ENCODE measurements at places on chromosomes 12 and 14.

GRCh38 chr12:123945287-123946151, 27.1 kb downstream of the CCDC92 start:
- DNase-seq, result no peak

GRCh38 chr12:106342397-106343213, 14.9 kb upstream of the POLR3B start:
- no peak for DNase-seq

GRCh38 chr12:12736759-12737676, 19.9 kb downstream of the CDKN1B start:
- peak; percentile 60 for DNase-seq

GRCh38 chr12:1297206-1297605, 297.2 kb downstream of the FBXL14 start:
- no peak for DNase-seq

- DNase-seq, result no peak
Measured at GRCh38 chr14:89572596-89573398, 155.8 kb upstream of the FOXN3 start.

GRCh38 chr14:21868442-21869046, 194.9 kb upstream of the OR4E1 start:
- DNase-seq, result peak; percentile 56

GRCh38 chr12:111046896-111047295, 126.5 kb upstream of the MYL2 start:
- no peak for DNase-seq

DNA sequence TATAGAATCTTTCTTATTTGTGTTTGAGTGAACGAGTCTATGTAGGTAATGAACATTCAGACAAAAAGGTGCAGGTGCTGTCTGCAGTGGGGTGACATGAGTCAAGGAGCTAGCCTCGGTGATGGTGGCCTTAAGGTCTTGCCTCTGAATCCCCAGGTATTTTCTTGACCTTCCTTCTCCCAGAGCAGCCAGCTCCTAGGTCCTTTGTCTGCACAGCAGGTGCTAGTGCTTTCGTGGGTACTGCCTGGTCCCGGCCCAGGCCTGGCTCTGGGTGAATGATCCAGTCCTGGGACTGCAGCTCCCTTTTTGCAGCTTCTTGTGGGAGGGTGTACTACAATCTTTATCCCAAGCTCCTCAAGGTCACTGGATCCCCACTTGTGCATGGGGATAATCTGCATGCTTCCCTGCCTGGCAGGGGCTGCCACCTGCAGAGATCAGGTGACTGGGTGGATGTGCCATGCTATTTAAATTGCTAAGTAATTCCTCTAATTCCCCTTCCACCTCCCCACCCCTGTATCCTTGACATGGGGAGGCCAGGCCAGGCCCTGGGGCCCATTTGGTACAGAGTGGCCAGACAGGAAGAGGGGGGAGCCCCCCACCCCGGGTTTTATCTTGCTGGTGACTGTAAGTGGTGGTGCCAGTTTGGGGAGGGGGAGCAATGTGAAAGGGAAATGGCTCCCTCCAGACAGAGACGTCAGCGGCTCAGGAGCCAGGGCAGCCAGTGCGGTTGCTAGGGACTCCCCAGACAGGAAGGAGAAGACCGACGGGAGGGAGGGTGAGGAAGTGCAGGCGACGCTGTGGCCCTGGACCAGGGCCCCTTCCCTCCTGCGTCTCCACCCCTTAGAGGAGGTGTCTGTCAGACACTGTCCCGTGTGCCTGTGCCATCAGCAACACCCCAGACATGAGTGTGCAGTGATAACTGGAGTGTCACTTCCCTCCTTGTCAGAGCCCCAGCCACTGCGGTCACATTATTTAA, 6.7 kb downstream of the VASH1 start:
- DNase-seq, result peak; percentile 30

GRCh38 chr12:132488127-132489077, 1.5 kb upstream of the FBRSL1 start:
- no peak for DNase-seq

DNA sequence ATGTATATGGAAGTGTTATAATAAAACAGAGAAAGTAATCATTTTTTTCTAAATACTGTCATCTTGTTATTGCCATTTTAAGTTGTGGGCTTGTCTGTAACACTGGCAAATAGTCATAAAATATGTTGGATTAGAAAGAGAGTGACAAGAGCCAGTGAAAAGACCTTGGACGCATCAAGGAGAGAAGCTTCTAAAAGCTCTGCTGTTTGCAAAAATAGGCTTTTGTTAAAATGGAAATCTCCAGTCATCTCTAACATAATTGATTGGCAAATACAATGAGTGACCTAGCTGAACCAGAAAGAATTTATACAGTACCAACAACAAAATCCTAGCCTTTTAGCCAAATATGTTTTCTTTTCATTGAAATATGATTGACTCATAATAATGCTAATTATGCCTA, 245.8 kb upstream of the RMST start:
- DNase-seq, result no peak

- no peak for DNase-seq
Measured at GRCh38 chr12:30822385-30823155, 67.8 kb upstream of the CAPRIN2 start.

GRCh38 chr14:34912182-34912581, 37.0 kb upstream of the BAZ1A start:
- DNase-seq, result no peak

GRCh38 chr12:113231235-113232088, 10.2 kb downstream of the TPCN1 start:
- DNase-seq, result no peak

DNA sequence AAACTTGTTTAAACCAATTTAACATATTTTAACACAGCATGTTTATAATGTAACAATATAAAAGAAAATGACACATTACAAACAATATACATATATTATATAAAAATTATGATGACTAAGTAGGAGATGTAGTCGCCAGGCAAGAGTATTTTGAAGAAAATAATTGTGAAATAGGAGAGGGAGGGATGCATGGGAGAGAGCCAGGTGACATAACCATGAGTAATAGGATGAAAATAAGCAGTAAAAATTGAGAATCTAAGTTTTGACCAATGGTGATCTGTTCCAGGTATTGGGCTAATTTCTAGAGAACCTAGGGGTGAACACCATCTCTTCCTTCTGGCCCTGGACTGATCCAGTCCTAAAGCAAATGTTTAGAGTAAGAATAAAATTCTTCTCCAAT, 315.2 kb upstream of the G2E3 start:
- no peak for DNase-seq

DNA sequence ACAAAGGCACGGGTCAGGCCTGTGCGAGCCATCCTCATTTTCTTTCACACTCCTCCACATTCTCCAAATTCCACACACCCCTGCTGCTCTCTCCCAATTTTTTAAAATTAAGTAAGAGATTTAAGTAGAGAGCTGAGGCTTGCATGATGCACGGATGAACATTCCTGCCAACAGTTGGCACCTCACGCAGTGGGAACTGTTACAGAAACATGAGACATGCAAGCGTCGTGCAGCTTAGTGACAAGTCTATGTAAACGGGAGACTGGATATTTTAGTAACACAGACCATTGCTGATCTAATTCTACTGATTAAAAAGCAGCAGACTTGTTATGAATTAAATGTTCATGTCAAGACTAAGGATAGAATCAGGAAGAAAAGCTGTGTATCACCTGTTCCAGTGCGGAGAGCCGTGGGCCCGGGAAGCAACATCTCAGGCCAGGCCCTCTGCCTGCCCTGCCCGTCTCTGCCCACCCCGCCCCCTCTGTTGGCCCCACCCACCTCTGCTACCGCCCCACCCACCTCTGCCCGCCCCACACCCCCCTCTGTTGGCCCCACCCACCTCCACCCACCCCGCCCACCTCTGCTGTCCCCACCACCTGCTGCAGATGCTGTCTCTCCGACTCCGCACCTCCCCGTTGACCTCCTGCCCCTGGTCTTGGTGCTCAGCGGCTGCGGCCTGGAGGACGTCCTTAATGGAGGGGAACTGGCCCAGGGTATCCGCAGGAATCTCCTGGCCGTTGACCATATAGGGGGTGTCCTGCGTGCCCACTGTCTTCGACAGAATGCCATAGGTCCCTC, 21.2 kb downstream of the GOLGA3 start:
- DNase-seq, result no peak

DNA sequence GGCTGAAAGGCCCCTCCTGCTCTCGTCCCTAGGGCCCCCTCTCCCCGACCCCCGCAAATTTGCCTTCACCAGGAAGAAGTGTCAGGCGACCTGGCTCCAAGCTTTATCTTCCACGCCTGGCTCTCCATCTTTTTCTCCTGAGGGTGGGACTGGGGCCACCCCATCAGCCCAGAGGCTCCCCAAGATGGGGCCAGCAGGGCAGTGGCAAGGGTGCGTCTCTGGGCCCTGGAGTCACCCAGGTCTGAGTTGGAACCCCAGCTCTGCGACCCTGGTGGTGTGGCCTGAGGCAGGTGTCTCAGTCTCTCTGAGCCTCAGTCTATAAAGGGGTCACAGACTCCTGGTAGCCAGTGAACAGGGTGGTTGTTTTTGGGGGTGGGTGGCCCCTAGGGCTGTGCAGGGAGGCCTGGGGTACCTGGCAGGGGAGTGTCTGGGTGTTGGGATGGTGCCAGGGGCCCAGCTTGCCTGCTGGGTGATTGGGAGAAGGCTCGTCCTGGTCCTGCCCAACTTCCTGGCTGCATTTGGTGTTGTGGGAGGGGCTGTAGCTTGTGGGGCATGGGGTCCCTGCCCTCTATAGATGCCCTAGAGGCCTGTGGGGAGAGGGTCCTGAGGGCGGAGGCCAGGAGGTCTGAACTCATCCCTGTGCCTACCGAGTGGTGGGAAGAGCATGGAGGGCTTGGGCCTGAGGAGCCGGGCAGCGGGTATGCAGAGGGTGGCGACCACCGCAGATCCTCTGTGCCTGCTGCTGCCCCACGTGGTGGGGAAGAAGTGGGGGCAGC, 7.6 kb downstream of the KIF26A start:
- no peak for DNase-seq

- DNase-seq, result no peak
Measured at GRCh38 chr12:50986966-50987737, 34.8 kb downstream of the HIGD1C start.

DNA sequence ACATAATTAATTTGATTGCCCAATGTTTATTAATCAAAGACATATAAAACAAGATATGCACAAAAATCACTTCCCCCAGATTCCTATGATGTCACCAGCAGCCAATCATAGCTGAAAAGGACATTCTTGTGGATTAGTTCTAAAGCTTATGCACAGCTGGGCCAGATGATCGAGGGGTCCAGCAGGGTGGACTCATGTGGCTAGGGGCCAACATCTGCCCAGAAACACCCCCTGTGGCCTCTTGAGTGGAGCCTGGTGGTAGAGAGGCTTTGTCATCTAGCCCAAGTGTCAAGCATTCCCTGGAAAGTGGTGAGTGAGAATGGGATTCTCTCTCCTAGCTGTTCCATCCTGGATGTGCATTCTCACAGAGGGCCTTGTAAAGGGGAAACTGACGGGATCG, 590.0 kb downstream of the BCL11B start:
- DNase-seq, result no peak

DNA sequence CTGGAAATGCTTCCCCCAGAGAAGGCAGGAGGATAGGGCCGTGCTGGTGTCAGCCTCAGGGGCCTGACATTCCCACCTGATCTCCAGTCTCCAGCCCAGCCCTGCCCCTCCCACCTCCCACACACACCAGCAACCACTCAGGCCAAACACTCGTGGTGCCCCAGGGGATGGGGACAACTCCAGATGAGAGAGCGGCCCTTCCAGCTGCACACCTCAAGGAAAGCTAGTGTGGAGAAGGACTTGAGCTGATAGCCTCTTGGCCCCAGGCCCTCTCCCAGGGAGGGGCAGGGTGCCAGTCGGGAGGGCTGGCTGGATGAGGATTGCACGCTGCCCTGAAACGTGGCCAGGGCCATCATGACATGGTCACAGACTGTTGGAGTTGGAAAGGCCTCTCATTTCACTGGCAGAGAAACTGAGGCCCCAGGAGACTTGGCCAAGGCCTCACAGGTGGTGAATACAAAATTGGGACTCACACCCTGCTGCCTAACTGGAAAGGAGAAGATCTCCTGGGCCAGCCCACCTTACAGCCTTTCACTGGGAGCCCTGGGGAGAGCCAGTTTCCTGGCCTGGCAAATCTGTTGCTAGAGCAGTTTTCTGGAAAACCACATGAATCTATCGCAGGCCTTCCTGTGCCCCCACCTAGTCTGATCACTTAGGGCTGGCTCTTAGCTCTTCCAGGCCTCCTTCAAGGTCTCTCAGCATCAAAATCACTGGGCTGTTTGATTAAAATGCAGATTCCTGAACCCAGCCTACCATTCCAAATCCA, 52.1 kb downstream of the IRF2BPL start:
- DNase-seq, result no peak

DNA sequence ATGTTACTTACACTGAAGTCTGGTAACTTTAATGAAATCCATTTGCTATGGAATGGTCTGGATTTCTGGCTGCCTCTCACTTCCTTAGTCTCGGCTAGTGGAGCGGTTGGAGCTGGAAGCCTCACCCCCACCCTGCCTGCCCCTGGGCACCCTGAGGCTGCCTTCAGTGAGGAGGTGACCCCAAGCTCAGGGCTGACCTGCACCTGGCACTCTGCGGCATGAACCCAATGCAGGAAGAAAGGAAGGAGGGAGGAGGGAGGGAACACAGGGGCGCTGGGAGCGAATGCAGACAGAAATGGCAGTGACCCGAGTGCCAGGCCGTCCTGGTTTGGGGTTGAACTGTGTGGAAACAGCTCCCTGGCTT, 353.1 kb downstream of the TMEM121 start:
- no peak for DNase-seq

DNA sequence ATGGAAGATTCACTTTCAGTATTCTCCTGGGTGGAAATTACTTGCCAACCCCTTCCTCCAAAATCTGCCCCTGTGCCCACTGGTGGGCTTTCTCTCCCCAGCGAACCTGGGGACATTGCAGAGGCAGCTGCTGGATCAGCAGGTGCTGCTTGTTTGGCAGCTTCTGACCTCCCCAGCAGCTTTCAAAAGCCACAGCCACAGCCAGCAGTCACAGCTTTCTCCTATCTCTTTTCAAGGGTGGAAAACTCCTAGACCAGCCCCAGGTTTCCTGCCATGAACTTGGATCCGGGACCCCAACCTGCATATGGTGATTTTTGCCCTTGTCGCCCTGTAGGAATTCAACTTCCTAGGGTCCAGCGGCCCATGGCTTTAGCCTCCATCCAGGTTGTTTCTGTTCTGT, 330.8 kb downstream of the ADAMTS20 start:
- DNase-seq, result no peak

GRCh38 chr14:63857466-63858030, 4.7 kb downstream of the SYNE2 start:
- DNase-seq, result peak; percentile 44

GRCh38 chr14:37745657-37746056, 150.2 kb downstream of the TTC6 start:
- no peak for DNase-seq
